Hepatocyte (in vitro differentiated cells): ENCODE measurements at places on chromosomes 1 and 21. TPM values are rescaled to one million over a fixed set of nuclear protein-coding genes. Genes with fewer than 3 reads are reported as not detected.

DNA sequence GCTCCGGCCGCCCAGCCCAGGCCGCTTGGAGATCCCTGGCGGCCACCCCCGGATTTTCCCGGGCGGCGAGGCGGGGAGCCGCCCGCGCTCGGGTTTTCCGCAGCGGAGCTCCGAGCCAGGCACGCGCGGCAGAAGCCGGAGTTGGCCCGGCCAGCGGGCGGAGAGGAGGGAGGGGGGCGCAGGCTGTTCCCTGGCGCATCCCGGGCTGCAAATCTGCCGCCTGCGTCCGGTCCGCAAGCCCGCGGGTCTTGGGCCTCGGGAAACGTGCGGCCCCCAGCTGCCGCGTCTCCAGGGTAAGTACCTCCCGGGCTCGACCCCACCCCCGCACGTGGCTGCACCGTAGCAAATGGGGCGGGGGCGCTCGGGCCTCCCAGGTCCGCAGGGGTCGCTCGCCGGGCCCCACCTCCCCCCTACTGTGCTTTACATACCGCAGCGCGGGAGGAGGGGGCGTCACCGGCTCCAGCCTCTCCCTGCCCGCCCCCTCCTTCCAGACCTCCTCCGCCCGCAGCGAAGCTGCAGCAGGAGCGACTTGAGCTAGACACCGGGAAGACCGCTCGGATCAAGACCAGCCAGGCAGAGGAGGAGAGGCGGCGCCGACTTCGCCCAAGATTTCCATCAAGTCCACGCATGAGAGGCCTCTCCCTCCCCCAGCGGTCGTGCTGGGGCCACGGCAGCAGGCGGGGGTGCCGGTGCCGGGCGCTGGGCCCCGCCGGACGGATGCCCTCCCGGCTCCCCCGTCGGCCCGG lies 1.6 kb downstream of the TMEM200B start:
- peak overlapping the region; percentile 98 for H3K27ac ChIP-seq
- H3K4me1 ChIP-seq: peaks cover 20% of the 10 kb centered on the region
- DNase-seq: peak; percentile 66
- H3K4me3 ChIP-seq: peak overlapping the region; percentile 66
- H3K36me3 ChIP-seq: no peaks in the 10 kb centered on the region
- peaks cover 13% of the 10 kb centered on the region for H3K27me3 ChIP-seq

GRCh38 chr1:99781798-99782197 lies 15.4 kb upstream of the FRRS1 start:
- no peaks in the 10 kb centered on the region for H3K27me3 ChIP-seq
- H3K4me3 ChIP-seq: no peak overlapping the region
- H3K27ac ChIP-seq: no peak overlapping the region
- no peaks in the 10 kb centered on the region for H3K4me1 ChIP-seq

The BTBD19 gene
- total RNA-seq: 4.8 and 5.5 TPM in 2 replicates

The SAMSN1 gene
- 1.2 and 1.7 TPM in 2 replicates for total RNA-seq
